ENCODE measurements at places on chromosomes 5 and 9.

DNA sequence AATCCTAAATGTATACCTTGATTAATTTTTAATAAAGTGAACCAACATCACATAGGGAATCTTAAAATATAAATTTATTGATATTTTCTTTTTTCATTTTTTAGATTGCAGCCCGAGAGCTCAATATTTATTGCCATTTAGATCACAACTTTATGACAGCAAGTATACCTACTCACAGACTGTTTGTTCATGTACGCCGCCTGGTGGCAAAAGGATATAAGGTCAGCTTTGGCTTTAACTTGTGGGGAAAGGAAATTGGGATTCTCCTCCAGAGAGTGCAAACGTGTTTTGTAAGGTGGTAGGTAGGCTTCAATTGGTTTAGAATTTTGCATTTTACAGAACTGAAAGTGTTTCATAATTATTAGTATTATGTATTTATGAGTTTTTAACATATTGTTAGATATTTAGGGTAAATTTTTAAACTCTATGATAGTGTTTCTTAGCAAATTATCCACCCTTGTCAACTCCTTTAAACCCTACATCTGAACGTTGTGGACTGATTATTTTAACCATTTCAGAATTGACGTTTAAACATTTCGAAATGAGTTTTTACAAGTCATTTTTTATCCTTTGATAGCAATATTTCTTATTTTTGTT is 17.5 kb upstream of the DHFR start:
- no peak for DNase-seq

- DNase-seq = no peak
Observed at GRCh38 chr5:24642022-24642421, 2.8 kb downstream of the CDH10 start.

- peak; percentile 7 for DNase-seq
Observed at GRCh38 chr9:99103901-99104458, 933 bp upstream of the TGFBR1 start.

DNA sequence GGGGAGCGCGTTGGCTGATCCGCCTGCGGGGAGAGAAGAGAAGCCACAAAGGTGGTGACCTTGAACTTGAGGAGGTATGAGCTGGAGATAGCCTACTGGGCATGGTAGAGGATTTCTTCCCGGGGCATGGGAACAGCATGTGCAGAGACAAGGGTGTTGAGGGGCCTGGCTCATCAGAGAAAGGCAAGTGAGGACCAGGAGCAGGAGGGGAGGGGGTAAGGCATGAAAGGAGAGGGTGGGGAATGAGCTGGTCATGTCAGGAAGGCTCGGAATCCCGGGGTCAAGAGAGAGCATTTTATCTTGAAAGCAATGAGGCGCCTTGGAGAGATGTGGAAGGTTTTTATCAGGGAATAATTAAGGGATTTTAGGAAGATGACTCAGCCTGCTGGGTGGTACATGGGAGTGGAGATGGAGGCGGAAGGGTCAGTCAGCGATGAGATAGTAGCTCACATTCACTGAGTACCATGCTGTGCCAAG is 121.1 kb downstream of the LHX2 start:
- no peak for DNase-seq

GRCh38 chr5:91110686-91111085 is 272.4 kb downstream of the ARRDC3 start:
- DNase-seq = no peak

DNA sequence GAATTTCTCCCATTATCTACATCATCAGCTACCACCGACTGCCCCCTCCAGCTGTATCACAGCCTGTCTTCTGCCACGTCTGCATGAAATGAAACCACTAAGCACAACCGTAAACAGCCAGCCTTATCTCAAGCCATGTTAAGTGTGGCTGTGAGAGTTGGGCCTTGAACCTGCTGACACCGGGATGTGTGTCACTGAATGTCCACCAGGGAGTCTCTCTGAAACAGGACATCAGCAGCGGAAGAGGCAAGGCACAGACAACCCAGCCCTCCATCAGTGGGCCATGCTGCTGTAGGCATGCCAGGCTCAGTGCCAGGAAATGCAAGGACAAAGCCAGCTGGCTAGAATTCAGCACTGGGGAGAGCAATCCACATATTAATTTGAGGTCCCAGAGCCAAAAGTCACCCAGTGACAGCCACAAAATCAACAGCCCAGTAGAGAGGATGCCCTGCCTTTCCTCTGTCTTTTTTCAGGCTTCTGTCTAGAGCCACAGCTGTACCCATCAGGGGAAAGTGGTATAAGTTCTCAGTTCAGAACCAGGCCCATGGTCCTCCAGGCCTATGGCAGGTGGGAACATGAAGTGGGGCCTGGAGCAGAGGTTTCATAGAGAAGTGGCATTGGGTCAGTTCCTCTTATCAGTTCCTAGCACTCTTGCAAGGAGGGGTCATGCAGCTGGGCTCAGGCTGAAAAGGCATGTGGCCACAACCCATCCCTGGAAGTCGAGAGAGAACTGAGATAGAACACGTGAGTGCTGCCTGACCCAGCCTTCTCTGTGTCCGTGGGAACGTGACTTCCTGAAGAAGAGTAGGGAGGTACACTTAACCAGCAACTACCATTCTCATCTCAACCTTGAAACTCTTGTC is 199.4 kb downstream of the ESM1 start:
- DNase-seq = no peak

DNA sequence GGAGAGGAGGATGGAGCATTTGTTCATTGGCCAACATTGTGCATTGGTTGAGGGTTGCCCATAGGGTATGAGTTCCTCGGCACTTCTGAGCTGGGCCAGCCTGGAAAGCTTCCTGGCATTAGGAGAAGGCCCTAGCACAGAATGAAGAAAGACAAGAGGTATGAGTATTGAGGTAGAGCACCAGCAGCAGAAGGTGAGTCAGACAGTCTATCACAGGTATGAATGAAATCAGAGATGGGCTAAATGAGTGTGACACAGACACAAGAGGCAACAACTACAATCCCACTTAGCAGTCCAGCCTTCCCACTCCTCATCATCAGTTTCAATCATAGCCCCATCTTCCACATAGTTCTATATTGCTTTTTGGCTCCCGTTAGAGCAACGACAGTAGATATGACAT is 25.4 kb upstream of the TGFBR1 start:
- DNase-seq = no peak

DNA sequence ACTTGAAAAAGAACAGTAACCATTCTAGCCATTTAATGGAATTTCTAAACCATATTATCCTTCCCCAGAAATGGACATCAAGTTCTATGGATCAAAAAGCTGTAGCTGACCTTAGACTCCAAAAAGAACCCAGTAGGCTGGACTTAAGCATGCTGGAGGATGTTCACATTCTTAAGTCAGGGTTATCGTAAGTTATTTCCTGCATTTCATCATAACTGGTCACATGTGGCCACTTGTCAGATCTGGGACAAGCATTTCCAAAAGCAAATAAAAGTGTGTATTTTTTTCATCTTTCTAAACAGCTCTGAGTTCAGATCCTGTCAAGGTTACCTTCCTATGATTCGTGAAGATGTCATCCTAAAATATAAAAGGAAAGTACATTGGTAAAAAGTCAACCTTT is 274.5 kb upstream of the PTGER4 start:
- no peak for DNase-seq

DNA sequence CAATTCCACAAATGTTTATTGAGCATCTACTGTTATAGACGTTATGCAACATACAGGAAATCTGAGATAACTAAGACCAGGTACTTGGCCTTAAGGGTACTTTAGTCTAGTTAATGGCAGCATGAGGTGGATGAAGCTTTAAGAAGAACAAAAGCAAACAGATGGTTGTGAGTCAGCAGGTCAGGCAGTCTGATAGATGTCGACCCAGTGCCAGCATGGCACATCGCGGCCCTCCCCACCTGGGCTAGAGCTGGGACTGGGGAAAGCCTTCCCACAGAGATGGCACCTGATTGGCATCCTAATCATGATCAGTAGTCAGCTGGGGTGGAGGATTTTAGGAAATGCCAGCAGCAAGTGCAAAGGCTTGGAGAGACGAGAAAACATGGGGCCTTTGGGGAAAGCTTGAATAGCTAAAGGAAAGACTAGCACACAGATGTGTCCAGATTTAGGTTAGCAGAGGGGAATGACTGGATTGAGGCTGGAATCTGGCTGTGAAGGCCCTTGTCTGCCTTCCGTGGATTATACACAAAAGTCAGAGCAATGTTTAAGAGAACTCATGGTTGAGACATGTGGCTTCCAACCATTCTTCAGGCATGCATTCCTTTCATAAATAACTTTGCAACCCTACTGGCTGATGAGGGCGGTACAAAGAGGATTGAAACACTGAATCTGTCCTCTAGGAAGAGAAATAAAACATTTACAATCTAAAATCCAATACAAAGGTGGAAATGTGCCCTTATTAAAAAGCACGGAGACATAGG is 395.4 kb upstream of the WWC1 start:
- no peak for DNase-seq

DNA sequence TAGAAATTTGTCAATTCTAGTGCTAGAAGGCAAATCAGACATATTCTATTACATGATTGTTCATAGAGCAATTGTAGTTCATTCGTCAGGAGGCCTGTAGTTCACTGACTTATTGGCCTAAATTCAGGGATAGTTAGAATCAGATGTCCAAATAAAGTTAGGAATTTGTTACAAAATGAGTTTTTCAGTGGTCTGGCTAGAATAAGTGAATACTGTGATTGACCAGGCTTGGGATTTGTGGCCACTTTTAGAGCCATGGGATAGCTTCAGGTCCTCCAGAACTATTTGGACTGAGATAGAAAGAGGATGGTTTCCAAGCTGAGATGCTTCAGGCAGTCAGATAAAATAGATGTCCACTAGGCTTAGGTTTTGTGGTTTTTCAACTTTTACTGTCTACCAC is 199.1 kb upstream of the MPDZ start:
- no peak for DNase-seq

GRCh38 chr5:126587551-126588390 is 7.2 kb downstream of the ALDH7A1 start:
- no peak for DNase-seq

- no peak for DNase-seq
Observed at GRCh38 chr5:101288633-101289032, 385.6 kb upstream of the ST8SIA4 start.

DNA sequence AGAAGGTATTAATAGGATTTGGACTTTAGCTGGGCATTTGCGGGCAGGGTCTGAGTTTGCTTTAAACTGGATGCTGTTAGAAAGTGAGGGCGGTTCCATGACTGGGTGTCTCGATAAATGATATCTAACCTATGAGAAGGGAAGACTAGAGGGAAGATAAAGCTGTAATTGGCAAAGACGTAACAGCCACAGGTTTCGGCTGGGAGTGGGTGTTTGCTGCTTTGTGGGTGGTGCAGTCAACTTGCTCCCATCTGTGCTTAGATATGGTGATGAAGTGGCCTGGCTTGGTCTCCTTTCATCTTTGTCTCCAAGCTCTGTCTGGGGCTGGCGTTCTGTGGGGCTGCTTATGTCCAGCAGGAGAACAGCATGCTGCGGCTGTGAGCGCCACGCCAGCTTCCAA is 23.3 kb downstream of the OR2V1 start:
- DNase-seq = no peak

- no peak for DNase-seq
Observed at GRCh38 chr9:104304925-104305324, 199.1 kb upstream of the OR13F1 start.

DNA sequence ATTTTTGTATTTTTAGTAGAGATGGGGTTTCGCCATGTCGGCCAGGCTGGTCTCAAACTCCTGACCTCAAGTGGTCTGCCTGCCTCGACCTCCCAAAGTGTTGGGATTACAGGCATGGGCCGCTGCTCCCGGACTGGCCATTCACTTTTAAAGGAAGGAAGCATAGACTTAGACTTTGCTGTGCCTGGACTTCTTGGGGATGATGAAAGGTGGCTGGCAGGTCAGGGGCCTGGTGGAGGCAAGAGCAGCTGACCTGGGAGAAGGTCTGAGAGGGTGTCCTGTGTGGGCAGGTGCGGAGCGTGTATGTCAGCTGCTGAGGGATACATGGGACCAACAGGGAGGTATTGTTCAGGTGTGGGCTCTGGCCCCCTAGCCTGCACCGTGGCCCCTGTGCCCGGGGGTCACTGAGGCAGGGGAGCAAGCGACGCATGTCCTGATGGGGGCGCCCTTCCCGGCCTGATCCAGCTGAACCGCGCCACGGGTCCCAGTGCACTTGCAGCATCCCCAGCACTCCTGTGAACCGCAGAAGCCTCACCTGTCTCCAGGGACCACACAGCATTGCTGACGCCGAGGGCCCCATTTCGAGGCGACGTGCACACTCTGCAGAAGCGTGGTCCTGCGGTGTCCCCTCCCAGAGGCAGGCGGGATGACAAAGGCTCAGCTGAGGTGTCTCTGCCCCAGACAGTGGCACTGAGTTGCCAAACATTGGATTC is 23.1 kb downstream of the NDUFS6 start:
- no peak for DNase-seq

GRCh38 chr5:154371687-154372086 is 74.1 kb upstream of the SAP30L start:
- DNase-seq = no peak

GRCh38 chr9:16410601-16411280 is 459.7 kb downstream of the BNC2 start:
- DNase-seq = no peak

GRCh38 chr5:2487152-2487763 is 264.2 kb downstream of the IRX2 start:
- DNase-seq = no peak

DNA sequence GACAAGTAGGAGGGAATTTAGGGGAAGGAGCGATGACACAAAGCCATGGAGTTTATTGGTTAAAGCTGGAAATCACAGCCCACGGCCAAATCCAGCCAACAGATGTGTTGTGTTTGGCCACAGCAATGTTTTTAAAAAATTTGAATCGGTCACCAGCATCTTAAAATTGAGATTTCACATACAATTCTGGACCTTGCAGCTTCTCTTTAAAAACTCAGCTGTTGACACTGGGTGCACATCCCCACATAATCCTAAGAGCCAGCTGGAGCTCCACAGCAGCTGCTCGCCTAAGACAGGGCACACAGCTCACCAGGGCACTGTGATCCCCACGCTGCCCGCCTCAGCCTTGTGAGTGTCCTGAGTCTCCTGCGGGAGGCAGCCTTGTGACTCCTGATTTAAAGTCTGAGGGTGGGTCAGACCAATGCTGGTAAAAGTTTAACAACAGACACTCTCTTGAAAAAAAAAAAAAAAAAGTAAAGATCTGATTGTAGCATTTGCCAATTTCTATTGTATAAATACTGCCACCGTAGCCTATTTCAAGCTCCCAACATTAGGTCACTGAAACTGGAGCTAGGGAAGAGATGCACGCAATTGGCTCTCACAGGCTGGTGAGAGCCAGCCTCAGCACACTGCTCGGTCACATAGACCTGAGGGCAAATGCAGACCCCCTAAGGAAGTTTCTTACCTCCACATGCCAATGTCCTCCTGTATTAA is 124.8 kb downstream of the HSD17B3 start:
- no peak for DNase-seq

GRCh38 chr9:2878701-2879100 is 34.8 kb upstream of the PUM3 start:
- no peak for DNase-seq

GRCh38 chr5:77140350-77140749 is 53.3 kb upstream of the ZBED3 start:
- no peak for DNase-seq

Measured in activated gamma-delta T cell (primary cell).